LHCN-M2 (cell line): ENCODE measurements at places on chromosomes 16 and 17. TPM values are rescaled to one million over a fixed set of nuclear protein-coding genes. Genes with fewer than 3 reads are reported as not detected.

Gene IKZF3
- total RNA-seq = not detected in 2 replicates

Gene THRA
- 22.3 and 32.5 TPM in 2 replicates for total RNA-seq

Gene MEIOB
- total RNA-seq = not detected in 2 replicates

Gene RAI1
- total RNA-seq = 7.5 and 10.3 TPM in 2 replicates

Gene CNTNAP1
- 7.1 and 9.0 TPM in 2 replicates for total RNA-seq

Gene KCTD19
- total RNA-seq = not detected in 2 replicates

Gene KIF2B
- not detected in 2 replicates for total RNA-seq

Gene TBX2
- total RNA-seq = 5.6 and 7.5 TPM in 2 replicates

Gene CCDC144A
- 3.3 and 4.5 TPM in 2 replicates for total RNA-seq

Gene RHBDF1
- total RNA-seq = 91.8 and 93.7 TPM in 2 replicates

Gene GSDMA
- not detected in 2 replicates for total RNA-seq

Gene DOC2A
- total RNA-seq = not detected in 2 replicates

Gene CDH5
- not detected in 2 replicates for total RNA-seq

Gene PRSS27
- total RNA-seq = 1.0 and 1.4 TPM in 2 replicates

Gene PPP1R1B
- total RNA-seq = not detected in 2 replicates

Gene RGS9
- 0.32 and 0.57 TPM in 2 replicates for total RNA-seq
